CD4-positive, alpha-beta T cell treated with Interleukin-21 for 1 hour (primary cell): ENCODE measurements at places on chromosomes 3 and 15.

- DNase-seq: no peak
These were observed 217.5 kb upstream of the BHLHE40 start for GRCh38 chr3:4761759-4762158.

GRCh38 chr3:101689286-101689685 lies 2.8 kb upstream of the RPL24 start:
- DNase-seq: no peak

DNA sequence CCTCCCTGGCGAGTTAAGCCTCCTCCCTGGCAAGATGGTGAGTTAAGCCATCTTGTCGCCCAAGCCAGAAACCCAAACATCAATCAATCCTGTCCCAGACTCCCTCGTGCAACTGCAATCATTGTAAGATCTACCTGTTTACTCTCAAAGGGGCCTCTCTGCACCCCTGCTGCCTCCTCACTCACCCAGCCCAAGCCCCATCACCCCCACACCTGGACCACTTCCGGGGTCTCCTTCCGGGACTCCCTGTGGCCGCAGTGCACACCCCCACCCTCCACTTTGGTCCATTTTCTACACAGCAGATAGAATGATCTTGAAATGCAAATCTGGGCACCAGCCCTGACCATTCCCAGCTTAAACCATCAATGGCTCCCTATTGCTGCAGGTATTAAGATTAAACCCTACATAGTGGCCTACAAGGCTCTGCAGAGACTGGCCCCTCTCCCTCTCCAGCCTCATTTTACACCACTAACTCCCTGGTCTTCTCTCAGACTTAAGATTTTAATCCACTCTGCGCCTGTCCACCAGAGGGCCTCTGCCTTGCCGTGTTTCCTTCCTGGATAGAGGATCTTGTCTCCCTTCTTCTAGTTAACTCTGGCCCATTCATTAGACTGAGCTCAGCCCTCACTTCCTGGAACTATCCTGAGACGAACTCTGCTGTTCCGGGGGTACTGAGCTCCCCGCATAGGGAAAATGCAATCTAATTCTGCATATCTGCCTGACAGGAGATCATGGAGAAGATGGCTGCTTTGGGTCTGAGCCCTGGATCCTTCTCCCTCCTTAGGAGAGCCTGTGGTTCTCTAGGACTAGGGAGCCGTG lies 41.9 kb upstream of the SLC6A1 start:
- no peak for DNase-seq

GRCh38 chr15:64163659-64164362 lies 989 bp upstream of the PPIB start:
- DNase-seq: no peak

DNA sequence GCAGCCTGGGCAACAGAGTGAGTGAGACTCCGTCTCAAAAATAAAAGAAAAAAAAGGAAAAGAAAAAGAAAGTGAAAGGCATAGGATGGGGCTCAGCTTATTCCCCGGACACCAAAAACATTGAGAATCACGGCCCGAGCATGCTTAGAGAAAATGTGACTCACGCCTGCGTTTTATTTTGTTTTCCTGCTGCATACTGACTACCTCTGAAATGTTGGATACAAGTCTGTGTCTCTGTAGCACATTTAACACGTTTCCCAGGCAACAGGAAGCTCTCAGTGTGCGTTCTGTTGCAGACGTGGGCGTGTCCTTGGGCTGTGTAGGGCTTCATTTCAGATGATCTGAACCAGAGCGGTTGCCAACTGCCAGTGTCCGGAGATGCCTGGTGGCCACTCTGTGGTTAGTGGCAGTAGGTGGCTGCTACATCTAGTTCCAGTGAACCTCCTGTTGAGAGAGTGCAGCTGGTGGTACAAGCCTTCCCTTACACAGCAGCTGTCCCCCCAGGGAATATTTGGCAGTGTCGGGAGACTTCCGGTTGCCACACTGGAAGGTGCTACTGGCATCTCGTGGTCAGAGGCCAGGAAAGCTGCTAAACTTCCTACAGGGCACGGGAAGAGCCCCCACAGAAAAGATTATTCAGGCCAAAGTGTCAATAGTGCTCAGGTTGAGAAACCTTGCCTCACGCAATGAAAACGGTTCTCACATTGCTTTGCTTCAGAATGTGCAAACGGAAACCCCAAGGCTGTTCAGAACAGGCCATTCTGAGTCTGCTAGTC lies 3.0 kb downstream of the SLC51A start:
- peak; percentile 63 for DNase-seq

DNA sequence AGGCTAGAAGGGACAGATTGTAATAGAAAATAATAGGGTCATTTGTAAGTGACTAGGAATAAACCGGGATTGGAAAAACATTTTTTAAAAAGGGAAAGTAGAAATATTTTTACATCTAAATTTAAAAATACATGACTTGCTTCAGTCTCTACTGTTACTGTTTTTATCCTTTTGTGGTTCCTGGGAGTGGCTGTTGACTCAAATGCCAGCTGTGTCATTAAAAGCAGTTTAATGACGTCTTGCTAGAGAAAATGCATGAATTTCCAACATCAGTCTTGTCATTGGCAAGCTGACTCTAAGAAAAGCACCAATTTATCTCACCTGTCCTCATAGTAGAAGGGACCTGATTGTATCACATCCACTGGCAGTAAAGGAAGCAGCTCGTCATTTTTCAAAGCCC lies 16.7 kb upstream of the LCMT2 start:
- DNase-seq: no peak

GRCh38 chr3:16028604-16029003 lies 145.9 kb upstream of the GALNT15 start:
- DNase-seq: no peak

DNA sequence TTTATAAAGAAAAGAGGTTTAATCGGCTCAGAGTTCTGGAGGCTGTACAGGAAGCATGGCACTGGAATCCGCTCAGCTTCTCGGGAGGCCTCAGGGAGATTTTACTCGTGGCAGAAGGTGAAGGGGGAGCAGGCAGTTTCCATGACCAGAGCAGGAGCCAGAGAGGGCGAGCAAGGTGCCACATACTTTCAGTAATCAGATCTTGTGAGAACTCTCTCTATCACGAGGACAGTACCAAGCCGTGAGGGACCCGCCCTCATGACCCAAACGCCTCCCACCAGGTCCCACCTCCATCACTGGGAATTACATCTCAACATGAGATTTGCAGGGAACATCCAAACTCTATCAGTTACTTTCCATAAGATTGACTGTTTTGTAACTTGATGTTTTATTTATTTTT lies 70.7 kb upstream of the SYN2 start:
- no peak for DNase-seq

DNA sequence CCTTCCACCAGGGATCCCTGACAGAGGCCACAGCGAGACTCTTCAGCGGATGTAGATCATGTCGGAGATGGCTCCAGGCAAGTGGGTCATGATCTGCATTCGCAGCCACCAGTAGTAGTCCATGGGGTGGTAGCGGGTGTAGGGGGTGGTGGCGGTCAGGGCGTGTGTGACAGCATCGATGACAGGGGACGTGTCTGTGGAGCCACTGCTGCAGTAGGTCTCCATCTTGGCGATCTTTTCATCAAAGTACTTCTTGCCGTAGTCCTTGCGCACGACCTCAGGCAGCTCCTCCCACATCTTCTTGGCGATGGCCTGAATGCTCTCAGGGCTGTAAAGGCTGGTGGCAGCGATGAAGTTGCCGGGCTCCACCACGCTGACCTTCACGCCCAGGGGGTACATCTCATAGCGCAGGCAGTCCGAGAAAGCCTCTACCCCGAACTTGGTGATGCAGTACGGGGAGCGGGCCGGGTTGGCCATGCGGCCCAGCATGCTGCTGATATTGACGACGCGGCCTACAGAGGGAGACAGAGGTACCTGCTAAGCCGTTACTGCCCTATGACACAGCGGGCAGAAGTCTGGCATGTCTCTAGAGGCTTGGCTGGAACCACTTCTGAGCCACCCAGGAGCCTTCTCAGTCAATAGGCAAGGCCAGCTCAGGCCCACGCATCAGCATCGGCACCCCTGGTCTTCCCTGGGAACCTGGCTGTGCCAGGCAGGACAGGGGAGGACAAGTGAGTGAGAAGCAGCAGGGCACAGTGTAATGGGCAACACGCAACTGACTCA lies 43.7 kb downstream of the BDH1 start:
- DNase-seq: no peak

DNA sequence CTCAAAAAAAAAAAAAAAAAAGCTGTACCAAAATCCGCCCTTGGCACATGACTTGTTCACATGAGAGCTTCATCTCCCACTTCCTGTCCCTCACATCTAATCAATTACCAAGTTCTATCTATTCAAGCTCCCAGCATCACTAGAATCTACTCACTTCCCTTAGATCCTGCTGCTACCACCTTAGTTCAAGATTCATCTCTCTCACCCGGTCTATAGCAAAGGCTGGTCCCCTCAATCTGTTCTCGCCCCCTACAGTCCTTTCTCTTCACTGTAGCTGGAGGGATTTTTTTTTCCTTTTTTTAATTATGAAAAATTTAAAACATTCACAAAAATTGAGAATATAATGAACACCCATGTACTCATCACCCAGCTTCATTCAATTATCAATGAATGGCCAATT lies 16.7 kb upstream of the GPR160 start:
- DNase-seq: peak; percentile 21

- no peak for DNase-seq
These were observed 75.7 kb upstream of the PRR23C start for GRCh38 chr3:139120086-139121056.

DNA sequence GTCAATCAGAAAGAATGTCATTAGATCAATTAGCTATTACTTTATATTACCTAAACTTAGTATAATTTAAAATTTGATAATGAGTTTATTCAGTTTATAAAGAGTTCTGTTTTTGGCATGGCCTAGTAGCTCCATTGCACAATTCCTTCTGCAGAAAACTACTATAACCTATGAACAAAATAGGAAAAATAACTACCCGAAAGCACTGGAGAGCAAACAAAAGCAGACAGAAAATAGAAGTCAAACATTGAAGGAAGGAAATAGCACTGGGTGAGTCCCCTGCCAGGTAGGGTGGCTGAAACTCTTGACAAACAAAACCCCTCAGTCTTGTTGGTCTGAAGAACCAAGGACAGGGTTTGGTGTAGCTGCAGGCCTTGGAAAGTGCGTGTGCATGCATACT lies 37.5 kb downstream of the CMC1 start:
- no peak for DNase-seq

- DNase-seq: peak; percentile 72
These were observed 108.9 kb downstream of the FBLN2 start for GRCh38 chr3:13657660-13658435.

- no peak for DNase-seq
These were observed 49.4 kb downstream of the ITGB5 start for GRCh38 chr3:124837730-124838186.

GRCh38 chr3:7504886-7505775 lies 644.2 kb downstream of the GRM7 start:
- no peak for DNase-seq

DNA sequence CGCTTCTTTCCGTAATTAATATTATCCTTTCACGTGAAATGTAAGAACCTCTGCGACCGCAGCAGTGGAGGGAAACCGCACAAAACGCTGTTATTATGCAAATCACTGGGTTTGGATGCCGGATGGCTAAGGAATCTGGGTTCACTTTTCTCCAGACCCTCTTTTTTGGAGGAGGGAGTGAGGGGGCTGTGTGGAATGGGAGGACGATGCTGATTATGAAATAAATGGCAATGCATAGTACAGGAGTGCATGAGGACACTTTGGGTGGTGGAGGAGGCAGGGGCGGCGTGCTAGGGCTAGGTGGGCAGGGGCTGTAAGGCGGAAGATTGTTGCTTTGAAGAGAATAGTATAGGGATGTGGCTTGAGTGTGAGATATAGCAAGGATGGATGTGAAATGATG lies 1.8 kb downstream of the CADM2 start:
- DNase-seq: no peak

- DNase-seq: no peak
These were observed 41.7 kb downstream of the CADPS start for GRCh38 chr3:62833538-62833937.

GRCh38 chr3:182292591-182292990 lies 500.7 kb upstream of the ATP11B start:
- no peak for DNase-seq

- DNase-seq: no peak
These were observed 134.8 kb downstream of the AKAP13 start for GRCh38 chr15:85515212-85515611.

DNA sequence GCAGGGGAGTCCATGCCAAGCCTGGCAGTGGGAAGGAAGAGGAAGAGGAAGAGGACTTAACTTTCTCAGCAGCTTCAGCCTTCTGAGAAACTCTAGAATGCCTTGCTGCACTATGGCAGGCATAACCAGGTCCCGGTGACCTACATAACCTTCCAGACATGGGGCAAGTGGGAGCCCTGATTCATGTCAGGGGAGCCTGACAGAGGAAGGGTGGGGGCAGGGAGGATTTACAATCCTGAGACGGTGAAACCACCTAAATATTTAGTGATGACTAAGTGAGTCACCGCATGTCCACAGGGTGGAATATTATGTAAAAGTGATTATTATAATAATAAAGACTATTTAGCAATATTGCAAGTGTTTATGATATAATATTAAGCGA lies 46.7 kb downstream of the AMOTL2 start:
- DNase-seq: no peak

- DNase-seq: no peak
These were observed 2.6 kb downstream of the LIPC start for GRCh38 chr15:58434334-58434875.

DNA sequence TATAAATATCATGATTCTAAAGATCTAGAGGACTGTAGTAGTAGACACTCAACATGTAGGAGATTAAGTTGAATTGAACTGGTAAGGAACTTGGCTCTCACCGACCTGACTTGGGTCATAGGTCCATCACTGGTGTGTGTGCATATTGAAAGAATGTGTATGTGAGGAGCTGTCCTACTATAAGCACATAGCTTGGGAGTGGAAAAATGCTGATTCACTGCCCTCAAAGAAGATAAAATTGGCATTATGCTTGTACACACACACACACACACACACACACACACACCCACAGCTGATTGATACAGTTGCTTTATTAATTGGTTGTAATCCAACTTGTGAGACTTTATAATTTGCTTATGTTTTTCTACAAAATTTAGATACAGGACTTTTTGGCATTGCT lies 411.0 kb upstream of the NR2F2 start:
- no peak for DNase-seq

GRCh38 chr3:9715764-9716437 lies 12.3 kb downstream of the CPNE9 start:
- peak; percentile 42 for DNase-seq

- DNase-seq: no peak
These were observed 36.7 kb downstream of the SRP14 start for GRCh38 chr15:40002295-40002694.
